ENCODE measurements at places on chromosomes 12 and 14. TPM values are rescaled to one million over a fixed set of nuclear protein-coding genes. Genes with fewer than 3 reads are reported as not detected.
A peak's percentile ranks its signal among the peaks of the same experiment; 100 is the strongest.

The SLC6A15 gene
- total RNA-seq, result not detected

DNA sequence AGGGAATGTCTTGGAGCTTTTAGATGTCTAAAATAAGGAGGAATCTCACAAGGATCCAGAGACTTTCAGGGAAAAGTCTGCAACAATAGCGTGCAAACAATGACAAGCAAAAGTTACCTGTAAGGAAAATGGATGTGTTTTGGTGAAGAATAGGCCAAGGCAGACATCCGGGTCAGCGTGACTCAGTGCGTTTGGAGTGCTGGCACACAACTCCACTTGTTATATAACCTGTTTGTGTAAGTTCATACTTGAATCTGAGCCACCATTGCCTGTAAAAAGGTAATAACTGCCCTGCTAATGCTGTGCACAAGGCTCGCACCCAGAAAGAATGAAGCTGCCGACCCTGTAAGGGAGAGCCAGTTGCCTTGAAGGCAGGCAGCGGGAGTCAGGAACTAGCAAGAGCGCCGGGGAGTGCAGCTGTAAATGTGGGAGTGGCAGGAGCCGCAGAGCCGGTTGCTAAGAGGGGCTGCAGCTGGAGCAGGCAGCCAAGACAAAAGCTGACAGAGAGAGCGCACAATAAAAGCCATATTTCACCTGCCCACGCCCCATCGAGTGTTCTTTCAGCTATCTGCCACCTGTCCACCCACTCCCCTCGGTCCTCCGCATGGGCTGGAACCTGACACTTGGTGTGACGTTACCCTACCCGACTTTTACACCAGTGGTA is 638.5 kb upstream of the MIS18BP1 start:
- no peak for DNase-seq

DNA sequence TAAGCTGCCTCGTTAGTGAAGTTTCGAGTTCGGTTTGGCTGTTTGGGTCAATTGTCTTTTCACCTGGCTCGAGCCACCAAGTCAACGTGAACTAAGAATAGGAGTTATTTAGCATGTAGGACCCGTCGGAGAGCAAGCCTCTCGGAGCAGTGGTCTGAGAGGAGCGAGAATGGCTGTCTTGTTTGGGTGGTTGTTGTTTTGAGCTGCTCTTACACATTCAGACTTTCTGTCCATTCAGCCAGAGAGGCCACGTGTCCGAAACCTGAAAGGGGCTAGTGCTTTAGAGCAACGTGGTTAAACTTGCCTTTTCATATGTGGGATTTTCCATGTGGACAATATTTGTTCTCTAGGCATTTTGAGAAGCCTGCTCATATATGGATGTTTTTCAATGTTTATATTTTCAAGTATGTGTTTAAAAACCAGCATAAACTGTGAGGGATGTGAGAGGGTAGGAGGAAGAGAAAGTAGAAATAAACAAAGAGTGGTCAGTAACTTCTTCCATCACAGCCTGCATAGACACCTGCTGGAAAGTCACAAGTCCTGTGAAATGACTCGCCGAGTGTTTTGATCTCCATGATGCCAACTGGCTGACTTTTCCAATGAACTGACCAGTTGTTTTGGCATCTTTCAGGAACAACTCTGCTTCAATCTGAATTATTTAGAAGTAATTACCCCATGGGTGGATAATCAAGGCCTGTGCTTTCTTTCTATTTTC is 221.0 kb downstream of the ASCL1 start:
- no peak for DNase-seq

DNA sequence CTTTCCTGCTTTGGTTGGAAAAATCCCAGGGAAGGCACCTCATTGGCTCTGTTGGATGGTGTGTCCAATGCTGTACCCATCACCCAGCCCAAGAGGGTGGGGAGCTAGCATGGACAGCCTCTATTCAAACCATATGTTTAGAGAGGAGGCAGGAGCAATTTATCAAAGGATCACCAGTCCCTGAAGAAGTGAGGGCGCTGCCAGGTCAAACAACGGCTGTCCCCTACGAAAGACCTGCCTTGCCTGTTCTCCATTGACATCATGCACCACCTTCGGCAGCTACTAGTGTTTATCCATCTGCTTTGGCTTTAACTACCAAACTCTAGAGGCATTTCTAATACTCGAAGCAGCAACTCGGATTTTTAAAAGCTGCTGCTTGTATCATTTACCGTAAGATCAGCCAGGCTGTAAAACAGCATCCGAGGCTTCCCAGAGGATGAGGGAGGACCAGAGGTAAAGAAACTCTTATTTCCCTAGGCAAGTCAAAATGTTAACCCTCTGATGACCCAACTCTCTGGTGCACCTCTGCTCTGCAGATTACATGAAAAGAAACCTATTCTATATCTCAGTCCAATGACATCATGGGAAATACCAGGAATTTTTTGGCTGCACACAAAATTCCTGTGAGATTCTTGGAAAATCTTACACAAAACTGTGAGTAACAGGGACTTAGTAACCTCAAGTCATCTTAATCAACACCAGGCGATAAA is 720.9 kb upstream of the TBX3 start:
- no peak for DNase-seq

- DNase-seq, result no peak
Observed at GRCh38 chr12:108690542-108691174, 40.7 kb downstream of the CORO1C start.

DNA sequence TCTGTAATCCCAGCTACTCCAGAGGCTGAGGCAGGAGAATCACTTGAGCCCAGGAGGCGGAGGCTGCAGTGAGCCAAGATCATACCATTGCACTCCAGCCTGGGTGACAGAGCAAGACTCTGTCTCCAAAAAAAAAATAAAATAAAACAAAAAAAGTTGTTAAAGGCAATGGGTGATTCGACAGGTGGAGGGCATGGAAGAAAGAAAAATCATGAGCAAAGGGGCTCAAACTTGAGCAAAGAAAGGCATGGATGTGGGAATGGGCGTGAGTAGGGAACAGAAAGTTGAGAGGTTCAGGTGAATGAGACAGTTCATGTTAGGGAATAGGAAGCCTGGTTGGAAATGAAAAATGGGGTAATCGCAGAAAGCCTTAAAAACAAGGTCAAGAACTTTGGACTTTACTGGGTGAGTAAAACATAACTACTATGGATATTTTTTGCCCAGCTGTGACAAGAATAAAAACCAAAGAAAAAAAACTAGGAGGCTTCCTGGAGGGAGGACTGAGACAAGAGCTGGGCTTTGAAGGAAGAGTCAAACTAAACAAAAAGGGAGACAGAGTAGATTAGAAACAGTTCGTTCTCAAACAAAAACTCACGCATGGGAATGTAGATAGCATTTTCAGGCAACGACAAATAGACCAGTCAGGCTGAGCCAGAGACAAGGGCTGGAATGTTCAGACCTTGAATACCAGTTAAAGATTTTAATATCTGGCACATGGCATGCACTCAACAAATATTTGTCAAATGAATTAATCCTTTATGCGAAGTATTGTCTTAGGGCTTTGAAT is 18.8 kb downstream of the PYM1 start:
- no peak for DNase-seq

The CISTR gene
- total RNA-seq, result not detected

DNA sequence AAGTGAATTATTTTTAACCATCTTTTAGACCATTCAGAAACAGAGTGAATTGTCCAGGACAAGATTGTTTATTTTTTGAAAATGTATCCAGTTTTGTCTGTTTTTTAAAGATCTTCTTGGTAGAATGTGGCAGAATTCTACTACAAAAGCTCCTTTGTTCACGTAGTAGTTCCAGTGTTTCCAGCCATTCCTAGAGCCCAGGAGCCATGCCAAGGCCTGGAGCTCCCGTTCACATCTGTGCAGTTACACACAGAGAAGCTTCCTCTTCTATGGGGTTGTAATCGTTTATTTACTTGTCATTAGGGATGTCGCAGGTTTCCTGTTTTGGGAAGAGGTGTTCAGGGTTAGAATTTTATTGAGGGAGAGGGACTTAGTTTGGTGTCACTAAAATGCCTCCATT is 409.8 kb downstream of the NPAS3 start:
- no peak for DNase-seq

The RDH5 gene
- 30.4 TPM for total RNA-seq

- DNase-seq, result no peak
Observed at GRCh38 chr14:32710731-32711680, 227.7 kb upstream of the NPAS3 start.

DNA sequence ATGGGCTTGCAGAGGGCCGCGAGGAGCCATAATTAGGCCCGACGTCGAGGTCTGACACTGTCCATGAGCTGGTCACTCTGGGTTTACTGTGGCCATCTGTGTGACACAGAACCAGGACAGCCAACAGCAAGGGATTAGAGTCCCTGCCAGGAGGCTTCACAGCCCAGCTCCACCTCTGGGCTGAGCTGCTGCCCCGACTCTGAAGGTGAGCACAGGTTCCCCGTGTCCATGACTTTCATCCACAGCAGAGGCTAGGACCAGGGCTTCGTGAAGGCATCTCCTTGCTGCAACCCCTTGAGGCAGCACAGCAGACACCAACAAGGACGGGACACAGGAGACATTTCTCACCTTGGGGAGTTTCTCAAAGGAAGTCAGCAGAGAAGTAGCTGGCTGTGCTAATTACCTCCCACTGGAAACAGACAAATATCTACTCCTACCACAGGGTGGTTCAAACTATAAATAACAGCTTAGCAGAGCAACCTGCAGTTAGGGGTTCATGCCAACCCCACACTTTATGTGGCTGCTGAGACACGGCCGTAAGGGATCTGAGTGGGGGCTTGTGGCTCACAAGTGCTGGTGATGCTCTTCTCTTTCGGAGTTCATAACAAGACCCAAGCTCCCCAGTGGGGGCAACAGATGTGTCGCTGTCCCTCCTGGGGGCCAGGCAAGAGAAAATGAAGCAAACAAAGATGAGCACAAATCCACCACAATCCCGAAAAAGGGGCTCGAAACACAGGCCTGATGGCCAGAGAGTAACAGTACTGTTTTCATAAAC is 29.2 kb downstream of the ZFYVE21 start:
- no peak for DNase-seq

- no peak for DNase-seq
Observed at GRCh38 chr12:40837891-40838429, 145.7 kb downstream of the CNTN1 start.

The TRPV4 gene
- total RNA-seq, result not detected

DNA sequence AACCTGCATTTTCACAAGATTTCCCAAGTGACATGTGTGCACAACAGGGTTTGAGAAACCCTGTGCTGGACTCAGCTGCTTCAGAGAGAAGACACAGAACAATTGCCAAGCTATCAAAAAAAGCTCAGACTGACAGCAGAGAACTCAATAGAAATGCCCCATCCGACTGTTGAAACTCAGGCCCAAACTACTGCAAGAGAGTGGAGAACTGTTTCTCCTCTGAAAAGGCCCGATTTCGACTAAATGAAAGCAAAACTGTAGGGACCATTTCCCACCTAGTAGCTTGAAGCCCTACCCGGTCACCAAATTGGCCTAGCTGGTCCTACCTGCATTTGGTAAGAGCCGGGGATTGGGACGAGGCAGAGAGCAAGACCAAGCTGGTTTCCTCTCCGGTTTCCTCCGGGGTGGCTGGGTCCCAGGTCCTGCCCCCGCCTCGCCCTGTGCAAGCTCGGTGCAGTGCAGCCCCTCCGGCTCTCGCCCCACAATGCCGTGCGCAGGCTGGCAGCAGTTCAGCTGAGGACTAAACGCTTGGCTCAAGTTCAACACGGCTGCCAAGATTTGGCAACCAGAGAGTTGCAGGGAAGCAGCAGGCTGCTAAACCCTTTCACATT is 1180.6 kb downstream of the VRK1 start:
- DNase-seq, result peak; percentile 70

GRCh38 chr12:105980085-105980484 is 158.7 kb downstream of the NUAK1 start:
- no peak for DNase-seq

GRCh38 chr14:102187044-102187443 is 47.3 kb downstream of the WDR20 start:
- DNase-seq, result no peak

The AQP6 gene
- not detected for total RNA-seq

The COPZ1 gene
- 79.0 TPM for total RNA-seq

GRCh38 chr12:68240079-68240478 is 13.3 kb downstream of the IL22 start:
- no peak for DNase-seq

The LRTM2 gene
- total RNA-seq, result not detected

GRCh38 chr12:50824914-50825313 is 17.8 kb upstream of the TMPRSS12 start:
- no peak for DNase-seq

- no peak for DNase-seq
Observed at GRCh38 chr12:93449277-93449676, 7.5 kb upstream of the UBE2N start.

GRCh38 chr12:132106921-132107320 is 37.2 kb downstream of the DDX51 start:
- DNase-seq, result no peak

DNA sequence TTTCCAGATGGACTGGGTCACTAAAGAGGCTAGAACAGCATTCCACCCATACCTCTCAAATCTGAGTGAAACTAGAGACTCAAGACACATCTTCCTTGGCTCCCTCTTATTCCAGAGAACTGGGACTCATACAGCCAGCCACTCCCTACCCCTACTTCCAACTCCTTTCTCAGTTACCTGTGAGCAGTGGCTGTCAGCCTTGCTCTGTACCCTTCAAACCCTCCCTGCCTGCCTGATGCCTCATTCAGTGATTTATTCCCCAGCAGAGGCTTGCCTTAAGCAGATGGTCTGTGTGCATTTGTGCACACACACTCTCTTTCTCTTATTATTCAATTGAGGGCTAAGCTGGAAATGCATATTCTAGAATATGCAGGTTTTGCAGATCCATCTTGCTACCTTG is 14.6 kb downstream of the GPR84 start:
- no peak for DNase-seq

GRCh38 chr12:127108360-127109215 is 1158.4 kb upstream of the TMEM132C start:
- peak; percentile 34 for DNase-seq

GRCh38 chr14:49306152-49306751 is 279.9 kb downstream of the RPS29 start:
- no peak for DNase-seq

The KRT74 gene
- total RNA-seq, result not detected

GRCh38 chr12:130859161-130859560 is 12.7 kb upstream of the RAN start:
- DNase-seq, result no peak

DNA sequence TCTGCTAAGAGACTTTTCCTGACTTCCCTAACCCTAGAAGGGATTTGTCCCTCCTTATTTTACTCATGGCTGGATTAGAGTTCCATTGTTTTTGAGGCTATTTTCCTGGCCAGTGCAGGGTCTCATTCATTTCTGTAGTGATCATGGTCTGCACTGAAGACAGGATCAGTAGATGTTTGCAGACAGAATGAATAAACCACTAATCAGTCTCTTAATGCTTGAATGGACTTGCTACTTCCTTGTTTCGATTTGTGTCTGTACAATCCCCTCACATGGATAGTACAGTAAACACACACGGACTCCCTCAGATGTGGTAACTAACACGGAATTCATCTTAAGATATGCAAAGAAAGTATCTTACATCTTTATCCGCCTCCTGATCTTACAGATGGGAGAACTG is 102.6 kb upstream of the PRB2 start:
- DNase-seq, result no peak
